ENCODE measurements at places on chromosomes 5 and 9.

DNA sequence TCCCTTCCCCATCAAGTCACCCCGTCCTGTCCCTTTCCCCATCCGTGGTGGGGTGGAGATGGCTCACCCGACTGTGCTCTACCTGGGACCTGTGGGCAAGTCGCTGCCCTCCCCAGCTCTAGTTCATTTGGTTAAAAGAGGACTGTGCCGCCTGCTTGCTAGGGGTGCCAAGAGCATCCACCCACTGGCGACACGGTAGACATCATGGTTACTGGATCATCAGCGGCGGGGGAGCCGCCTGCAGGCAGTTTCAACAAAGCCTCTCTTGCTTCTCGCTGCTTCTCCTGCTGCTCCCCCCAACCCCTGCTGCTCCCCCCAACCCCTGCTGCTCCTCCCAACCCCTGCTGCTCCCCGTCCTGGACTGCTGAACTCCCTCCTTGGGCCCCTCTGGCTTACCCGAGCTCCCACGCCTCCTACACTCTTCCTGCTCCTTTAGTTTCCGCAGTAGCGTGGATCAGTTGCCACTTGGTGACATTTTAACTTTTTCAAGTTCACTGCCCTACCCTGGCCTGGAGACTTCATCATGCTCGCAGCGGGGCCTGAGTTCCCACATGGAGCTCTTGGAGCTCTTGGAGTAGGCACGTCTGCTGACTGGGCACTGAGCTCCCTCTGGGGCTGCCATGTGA lies 22.0 kb upstream of the SCGB3A1 start:
- DNase-seq = no peak

- no peak for DNase-seq
Measured at GRCh38 chr9:77183581-77183980, 6.2 kb downstream of the VPS13A start.

GRCh38 chr5:118956727-118957126 lies 31.6 kb downstream of the DTWD2 start:
- DNase-seq = no peak

- no peak for DNase-seq
Measured at GRCh38 chr5:14958188-14958587, 86.6 kb upstream of the ANKH start.

- DNase-seq = no peak
Measured at GRCh38 chr9:95204710-95205109, 112.8 kb downstream of the FANCC start.

GRCh38 chr5:3027185-3027865 lies 275.8 kb upstream of the IRX2 start:
- no peak for DNase-seq

All from stimulated activated CD4-positive, alpha-beta T cell treated with anti-CD3 and anti-CD28 coated beads, Interleukin-4, amount 100 ng/mL, for 1 hour (primary cell).